SK-MEL-5 (cell line): ENCODE measurements at places on chromosomes 3 and 15. TPM values are rescaled to one million over a fixed set of nuclear protein-coding genes. Genes with fewer than 3 reads are reported as not detected.
A peak's percentile ranks its signal among the peaks of the same experiment; 100 is the strongest.

DNA sequence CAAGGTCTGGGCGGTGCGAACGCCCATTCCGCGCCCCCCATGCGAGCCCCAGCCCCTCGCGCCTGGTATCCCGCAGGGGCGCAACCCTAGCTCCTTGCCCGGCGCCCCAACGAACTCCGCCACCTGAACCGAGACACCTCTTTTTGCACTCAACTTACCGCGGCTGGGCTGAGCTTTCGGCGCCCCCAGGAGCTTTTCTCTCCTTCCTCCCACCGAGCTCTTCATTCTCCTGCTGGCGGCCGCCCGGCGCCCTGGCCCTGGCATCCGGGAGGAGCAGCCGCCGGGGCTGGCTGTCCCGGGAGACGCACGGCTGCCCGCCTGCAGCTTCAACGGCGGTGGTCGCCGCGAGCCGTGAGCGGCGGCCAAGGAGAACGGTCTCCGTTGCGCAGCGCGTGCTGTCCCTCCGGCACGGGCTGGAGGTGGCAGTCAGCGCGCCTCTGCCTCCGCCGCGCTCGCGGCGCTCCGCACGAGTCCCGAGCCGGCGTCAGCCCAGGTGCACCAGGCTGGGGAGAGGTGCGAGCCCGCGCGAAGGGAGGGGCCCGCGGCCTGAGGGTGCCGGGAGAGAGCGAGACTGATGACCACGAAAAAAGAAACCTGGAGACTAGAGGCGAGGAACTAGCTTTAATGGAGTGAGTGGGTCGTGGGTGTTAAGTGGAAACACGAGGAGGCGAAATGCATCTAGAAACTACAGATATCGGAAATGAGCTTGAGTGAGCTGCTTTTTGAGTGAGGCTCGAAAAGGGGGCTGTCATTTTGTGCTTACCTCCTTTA lies 621.5 kb upstream of the ZNF385D start:
- no peak for DNase-seq

DNA sequence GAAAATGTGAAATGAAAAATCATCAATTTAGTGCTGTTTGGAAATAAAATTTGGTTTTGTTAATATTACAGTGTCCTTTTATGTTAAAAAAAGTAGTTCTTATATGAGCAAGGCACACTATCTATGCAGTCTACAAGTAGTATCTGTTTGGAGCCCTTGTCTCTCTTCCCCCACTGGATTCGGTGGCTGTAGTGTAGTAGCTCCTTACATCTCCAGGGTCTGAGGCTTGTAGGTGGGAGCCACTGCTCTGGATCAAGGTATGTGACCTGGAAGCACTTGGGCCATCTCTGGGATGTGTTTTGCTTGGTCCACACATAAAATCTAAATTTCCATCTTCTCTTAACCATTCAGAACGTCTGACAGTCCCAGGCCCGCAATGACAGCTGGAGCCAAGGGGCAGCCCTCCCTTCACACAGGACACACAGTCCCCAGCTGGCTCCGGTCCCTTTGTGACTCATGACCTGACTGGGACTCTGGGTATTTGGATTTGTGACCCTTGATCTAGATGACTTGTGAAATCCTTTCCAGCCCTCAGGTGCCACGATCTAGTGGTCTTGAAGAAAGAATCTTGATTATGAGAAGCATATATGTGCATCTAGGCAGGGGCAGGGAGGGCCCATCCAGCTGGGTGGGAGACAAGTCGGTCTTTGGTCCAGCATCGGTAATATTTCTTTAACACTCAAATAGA lies 80.0 kb downstream of the USP13 start:
- no peak for DNase-seq

DNA sequence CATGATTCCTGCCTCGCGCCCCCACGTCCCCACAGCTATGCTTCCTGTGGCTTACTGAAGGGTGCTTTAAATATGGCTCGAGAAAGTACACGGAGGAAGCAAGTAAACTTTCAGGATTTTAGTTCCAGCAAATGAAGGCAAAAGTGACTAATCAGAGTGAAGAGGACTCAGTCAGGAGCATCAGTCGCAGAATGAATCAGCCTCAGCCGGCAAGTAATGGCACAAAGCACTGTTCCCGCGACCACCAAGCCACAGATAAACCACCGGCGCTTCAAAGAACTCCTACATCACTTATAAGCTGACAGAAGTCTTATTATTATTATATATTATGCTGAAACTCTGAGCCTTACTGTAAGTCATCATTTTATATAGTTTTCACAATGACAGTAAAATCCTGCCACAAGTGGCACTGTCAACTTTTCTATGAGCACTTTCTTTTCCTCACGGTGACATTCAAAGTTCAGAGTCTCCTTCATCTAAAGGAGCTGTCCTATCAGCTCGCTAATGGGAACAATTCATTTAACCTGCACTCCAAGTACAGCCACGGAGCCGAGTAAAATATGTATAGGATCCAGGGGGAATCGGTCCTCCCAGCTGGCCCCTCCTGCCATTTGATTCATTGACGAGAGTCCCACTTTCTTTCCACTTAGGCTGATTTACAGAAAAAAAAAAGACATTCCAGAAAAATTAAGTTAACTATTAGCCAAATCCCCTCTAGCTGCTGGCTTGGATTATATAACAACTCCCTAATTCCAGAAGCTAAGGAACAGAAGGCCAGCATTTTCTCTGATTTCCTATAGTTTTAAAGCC lies 217.0 kb upstream of the ICE2 start:
- DNase-seq = no peak

NSUN3 gene
- total RNA-seq = 13.1 and 13.5 TPM in 2 replicates

BTLA gene
- not detected in 2 replicates for total RNA-seq

DNA sequence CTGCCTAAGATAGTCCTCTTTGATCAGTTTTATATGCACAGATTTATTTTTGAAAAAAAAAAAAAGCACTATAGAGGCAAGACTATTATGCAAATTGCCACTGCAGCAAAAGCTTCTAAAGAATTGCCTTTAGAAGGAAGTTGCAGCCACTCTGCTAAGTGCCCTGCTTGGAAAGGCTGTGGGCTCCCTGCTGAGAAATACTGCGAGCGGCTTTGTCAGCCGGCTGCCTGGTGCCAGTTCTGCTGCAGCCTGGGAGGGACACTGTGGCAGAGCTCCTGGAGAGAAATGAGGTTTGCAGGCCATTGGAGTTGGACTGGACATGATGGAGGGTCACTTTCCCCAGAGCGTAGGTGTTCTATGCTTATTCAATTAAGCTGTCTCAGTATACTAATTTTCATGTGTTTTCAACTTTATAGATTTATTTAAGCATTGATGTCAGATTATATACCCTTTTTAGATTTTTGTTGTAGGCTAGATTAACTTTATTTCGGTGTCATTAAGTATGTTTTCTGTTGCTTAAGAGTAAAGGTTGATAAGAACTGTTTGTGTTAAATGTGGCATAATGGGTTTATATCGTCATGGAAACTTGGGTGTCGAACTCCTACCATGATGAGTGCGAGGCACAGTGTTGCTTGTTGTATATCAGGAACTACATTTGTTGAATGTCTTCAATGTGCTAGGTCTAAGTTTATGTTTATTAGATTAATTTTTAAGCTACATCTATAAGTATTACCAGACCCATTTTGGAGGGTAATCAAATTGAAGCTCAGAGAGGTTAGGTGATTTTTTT lies 6.6 kb downstream of the MAP2K5 start:
- peak; percentile 64 for DNase-seq
